Right forelimb (tissue), 1 donor: ENCODE measurements at places on chromosomes 3 and 15.

GRCh38 chr15:40282147-40282868, 556 bp downstream of the ANKRD63 start:
- no peak for DNase-seq

DNA sequence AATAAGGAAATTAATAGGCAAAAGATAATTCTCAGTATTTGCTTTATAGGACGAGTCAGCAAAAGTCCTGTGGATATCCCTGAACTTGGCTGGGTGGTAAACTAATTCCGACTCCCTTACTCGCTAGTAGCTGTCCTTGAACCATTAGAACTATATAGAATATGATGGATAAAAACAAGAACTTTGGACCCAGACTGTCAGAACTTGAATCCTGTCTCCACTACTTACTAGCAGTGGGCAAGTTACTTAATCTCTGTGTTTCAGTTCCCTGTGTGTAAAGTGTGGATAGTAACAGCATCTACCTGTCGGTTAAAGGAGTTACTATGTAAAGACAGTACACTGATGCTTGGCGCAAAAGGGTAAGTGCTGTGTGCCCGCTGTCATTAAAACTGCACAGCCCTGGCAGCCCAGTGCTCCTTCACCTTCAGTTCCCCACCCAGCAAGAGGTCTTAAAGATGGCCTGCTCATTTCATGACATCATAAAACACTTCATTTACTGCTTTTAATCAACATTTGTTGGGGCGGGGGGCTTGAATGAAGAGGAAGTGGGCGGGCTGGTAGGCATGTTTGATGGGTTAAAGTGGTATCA, 7.3 kb downstream of the TPM1 start:
- DNase-seq: no peak

DNA sequence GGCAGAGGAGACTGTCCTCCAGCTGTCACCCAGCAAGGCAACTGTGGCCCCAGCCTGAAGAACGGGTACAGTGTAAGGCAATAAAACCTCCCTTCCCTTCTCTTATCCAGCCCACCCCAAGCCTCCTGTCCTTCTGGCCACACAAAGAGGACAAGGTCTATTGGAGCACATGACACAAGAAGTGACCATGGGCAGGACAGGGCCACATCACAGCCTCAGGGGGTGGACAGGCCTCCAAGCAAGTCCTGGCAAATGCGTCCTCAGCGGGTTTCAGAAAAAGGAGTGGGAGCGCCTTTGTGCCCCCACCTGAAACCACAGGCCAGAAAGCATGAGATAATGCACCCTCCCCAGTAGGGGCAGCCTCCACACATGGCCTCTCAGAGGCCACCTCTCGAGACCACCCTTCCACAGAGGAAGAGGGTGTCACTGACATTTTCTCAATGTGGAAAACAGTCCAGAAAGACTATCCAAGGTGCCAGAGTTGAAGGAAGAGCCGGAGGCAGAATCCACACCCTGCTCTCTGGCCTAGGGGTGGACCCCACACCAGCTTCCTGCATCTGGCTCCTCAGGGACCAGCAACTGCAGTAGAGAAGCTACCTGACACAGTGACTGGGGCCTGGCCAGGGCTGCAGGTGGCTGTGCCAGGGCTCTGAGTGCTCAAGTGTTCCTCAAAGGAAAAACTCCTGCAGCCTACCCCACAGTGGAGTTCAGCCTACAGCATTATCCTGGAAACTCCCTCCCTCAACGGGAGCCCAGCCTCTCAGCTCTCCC, 43.9 kb downstream of the CCDC12 start:
- no peak for DNase-seq

GRCh38 chr15:25690673-25691543, 172.2 kb downstream of the ATP10A start:
- peak; percentile 32 for DNase-seq

DNA sequence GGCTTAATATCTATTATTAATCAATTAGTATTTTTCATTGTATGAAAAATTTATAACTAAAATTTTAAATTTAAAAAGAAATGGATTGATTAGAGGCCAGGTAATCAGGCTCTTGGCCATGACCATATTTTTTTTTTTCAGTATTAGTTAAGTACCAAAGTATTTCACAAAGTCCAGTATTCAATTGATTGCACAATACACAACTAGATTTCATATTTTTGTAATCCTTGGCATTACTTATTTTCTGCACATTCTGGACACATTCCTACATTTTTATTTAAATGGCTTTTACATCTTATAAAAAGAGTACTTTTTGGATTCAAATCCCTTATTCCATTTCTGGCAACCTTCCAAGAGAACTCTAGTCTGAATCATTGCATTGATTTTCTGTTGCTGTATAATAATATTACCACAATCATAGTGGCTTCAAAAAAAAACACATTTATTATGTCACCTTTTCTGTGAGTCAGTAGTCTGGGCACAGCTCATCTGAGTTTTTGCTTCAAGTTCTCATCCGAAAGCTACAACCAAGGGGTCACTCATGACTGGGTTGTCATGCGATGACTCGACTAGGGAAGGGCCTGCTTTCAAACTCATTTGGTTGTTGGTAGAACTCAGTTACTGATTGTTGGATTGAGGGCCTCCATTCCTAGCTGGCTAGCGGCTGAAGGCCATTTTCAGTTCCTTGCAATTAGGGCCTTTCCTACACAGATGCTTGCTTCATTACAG, 90.7 kb downstream of the CNTN6 start:
- no peak for DNase-seq

DNA sequence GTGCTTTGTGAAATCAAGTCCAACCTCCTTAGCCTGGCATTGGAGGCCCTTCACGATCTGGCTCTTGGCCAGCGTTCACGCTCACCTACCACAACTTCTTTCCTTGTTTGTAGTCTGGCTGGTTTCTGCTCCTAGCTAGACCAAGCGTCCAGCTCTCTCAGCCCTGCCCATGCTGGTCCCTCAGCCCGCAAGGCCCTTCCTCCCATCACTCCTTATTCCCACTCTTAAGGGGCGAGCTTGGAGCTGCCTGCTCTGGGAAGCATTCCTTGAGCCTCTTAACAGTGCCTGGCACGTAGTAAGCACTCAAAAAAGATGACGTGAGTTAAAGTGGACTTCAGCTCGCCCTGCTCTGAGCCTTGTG, 8.7 kb downstream of the SLC6A6 start:
- no peak for DNase-seq

GRCh38 chr3:51718547-51719409, 11.9 kb downstream of the GRM2 start:
- DNase-seq: no peak

GRCh38 chr3:112056451-112056929, 22.0 kb downstream of the TMPRSS7 start:
- no peak for DNase-seq

- no peak for DNase-seq
Measured at GRCh38 chr3:171883257-171883892, 40.2 kb downstream of the TMEM212 start.

- no peak for DNase-seq
Measured at GRCh38 chr3:36302158-36302509, 78.2 kb upstream of the STAC start.

DNA sequence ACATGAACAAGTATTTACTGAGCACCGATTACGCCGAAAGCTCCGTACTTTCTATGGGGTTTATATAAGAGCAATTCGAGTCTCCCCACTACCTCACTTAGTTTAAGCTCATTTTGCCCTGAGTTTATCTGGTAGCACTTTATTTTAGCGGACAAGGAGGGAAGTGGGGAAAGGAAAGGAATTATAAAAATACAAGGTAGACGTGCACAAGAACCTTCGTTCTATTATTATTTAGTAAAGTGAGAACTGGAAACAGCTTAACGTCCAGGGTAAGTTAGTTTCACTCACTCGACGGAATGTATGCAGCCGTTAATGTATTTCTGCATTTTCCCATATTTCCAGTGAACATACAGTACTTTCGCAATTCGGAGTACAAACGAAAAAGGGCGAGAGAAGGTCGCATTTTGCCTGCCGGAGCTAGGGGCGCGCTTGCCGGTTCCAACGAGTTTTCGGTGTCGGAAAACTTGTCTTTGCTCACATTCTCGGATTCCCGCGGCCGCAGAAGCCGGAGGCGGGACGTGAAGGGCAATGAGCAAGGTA, 1.2 kb upstream of the STT3B start:
- no peak for DNase-seq

DNA sequence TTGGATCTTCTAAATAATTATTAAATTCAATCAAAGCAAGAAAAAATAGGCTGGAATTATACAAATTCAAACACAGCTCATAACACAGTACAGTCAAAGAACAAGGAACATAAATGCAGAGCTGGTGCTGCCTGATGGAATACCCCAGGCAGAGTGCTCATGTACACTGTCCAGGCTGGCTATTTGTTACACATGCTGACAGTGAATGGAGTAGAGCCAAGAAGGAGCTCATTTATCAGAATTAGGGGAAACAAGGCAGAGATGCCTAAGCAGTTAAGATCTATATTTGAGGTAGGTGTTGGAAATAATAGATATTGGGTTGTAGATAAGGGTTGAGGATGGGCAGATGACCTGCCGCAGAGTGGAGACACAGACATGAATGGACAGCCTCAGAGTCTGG, 788.2 kb upstream of the ARPP21 start:
- DNase-seq: no peak

GRCh38 chr3:131216801-131217200, 164.8 kb upstream of the NUDT16 start:
- DNase-seq: no peak

DNA sequence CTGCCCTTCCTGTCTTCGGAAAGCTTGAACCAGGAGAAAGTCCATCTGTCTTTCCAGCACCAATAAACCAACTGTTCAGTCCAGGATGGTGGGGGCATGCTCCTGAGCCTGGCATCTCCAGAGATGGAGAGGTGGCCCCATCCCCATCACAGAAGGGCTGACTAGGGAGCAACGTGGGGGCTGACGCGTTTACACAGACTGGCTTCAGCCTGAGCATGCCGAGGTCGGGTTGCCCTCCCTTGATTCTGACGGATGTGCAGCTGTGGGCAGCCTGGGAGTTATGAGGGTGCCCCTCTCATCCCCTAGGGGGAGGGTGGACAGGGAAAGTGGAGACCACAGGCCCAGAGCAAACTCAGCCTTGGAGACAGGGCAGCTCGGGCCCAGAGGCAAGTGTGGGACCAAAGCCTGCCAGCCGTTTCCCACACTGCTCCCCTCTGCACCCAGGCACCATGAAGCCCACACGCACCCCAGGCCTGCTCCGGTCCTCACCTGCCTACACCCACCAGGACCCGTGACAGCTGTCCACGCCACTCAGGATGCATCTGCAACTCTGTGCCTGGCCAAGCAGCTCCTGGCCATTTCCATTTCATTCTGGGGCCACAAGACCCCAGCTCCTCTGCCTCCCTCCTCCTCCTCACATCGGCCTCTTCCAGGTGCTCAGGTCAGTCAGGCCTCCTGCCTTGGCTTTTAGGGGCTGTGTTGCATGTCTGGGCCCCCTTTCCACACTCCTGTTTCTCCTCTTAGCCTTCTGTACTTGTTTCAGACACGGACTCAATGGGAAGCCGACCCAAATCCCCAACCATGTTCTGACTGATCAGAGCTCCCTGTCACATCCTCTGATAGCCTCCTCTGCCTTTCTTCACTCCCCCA, 48.2 kb upstream of the SLC41A3 start:
- peak; percentile 29 for DNase-seq

DNA sequence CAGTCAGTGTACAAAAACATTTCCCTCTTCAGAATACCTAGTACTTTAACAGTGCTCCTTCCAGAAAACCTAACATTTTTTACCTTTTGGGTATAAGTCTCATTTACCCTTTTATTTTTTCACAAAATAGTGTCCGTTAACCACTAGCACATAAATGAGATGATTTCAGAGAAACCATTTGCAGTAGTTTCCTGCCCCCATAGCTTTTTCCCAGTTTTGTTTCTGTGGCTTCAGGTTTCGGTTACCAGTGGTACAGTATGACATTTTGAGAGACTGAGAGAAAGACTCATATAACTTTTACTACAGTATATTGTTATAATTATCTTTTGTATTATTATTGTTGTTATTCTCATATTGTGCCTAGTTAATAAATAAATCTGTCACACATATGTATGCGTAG, 6.2 kb upstream of the RBMS3 start:
- no peak for DNase-seq

DNA sequence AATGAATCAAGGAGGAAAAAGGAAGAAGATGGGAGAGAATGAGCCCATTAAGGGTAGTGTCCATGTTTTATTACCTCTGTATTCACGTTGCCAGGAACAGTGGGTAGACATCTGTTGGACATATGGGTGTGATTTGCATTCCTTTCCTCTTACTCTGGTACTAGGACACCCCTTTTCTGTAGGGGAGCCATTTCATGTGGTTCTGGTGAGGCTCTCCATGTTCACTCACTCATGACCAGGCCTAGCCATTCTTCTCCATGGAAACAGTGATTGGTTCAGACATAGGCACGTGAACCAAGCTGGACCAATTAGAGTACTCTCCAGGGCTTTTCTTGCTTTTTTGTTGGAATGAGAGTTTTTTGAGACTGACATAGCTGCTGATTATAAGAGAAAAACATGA, 39.6 kb upstream of the PDCD6IP start:
- no peak for DNase-seq
